Hematopoietic multipotent progenitor cell treated with erythropoietin and hydrocortisone succinate and interleukin-3 and kit ligand, for 4 days (in vitro differentiated cells): ENCODE measurements at places on chromosomes 5 and 9.

DNA sequence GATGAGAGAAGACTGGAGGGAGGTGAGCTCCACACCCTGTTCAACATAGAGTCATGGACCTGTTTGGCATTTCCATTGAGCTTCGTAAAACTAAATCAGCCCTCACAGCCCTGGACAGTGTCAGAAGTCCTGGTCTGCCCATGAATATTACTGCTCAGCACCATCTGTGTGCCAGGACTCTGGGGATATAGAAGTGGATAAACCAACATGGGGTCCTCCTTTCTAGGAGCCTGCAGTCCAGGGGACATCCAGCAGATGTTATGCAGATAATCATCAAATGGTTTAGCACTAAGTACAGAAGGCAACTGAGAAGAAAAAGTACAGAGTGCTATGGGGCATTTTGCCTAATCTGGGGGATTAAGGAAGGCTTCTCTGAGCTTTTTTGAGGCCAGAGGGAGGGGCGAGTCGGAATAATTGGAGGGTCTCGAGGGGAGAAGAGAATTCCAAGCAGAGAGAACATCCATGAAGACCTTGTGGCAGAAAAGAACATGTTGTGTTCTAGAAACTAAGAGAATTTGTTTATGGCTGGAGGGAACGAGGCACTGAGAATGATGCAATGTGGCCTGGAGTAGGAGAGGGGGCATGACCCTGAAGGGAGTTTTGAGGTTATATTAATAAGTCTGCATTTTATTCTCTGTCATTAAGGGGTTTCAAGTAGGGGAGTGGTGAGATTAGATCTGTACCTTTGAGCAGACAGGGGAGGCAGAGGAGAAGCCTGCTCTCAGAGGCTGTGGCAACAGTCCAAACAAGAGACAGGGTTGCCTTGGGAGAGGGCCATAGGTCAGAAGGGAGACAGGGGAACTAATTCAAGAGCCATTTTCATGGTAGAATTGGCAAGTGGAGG, 63.5 kb upstream of the SLC2A8 start:
- no peak for DNase-seq

DNA sequence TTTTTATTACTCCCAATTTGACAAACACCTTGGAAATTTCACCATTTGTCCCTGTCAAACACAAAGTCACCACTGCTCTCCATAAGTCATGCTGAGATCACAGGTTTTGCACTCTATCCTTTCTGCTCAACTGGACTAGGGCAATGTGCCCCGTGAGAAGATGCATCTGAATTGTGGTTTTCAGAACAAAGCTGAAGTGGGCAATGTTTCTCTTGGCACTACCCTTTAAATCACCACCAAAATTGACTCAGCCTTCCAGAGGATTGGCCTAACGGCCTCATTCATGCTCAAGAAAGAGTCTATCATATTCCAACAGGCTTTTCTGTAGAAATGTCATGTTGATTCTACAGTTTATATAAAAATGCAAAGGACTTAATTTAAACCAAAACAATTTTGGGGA, 81.0 kb upstream of the TRIO start:
- DNase-seq = no peak

DNA sequence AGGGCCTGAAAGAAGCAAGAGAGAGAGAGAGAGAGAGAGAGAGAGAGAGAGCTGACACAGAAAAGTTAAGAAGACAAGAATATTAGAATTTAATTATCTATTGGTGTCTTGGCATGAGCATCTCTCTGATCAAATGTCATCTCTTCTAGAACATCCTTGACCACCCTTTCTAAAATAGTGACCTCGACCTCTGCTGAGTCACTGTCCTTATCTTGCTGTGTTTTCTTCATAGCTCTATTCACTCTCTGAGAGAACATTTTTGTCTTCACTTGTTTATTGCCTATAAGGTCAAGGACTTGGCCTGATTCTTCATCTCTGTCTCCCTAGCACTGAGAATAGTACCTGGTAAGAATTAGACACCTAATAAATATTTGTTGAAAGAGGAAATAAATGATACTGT, 383.8 kb upstream of the RPS23 start:
- peak; percentile 17 for DNase-seq

DNA sequence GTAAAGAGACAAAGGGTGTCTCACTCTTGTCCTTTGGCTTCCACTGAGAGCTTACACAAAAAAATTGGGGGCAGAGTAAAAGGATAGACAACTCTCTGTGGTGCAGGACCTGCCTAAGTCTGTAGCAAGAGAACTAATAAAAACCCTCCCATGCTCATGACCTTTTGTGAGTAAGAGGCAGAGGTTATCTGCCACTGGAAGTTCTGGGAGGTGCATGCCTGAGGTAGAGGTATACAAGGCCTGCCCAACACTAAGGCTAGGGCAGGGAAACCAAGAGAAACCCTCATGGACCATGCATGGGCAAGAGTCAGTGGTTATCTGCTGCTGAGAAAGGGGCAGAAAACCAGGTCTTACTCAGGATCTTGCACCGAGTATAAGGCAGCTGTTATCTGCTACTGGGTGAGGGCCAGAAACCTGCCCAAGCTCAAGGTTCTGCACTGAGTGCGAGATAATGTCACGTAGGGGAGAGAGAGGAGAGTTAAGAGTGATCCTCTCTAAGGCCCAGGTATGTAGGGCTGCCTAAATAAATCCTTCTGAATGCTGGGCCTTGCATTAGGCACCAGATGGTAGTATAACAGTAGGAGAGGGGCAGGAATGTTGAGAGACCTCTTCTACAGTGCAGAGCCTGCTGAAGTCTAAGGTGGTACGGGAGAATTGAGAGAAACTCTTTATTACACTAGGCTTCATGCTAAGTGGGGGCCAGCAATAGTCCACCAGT, 143.4 kb downstream of the MACROH2A1 start:
- peak; percentile 16 for DNase-seq

- DNase-seq = no peak
Measured at GRCh38 chr5:32827981-32828380, 116.9 kb downstream of the NPR3 start.

- peak; percentile 95 for DNase-seq
Measured at GRCh38 chr9:137277329-137278041, at the start of gene TOR4A. TSS of gene TOR4A (plus strand) at chr9:137277726. CDS start at chr9:137278690, 964 bp downstream.

- DNase-seq = peak; percentile 97
Measured at GRCh38 chr5:178535299-178536175, 54.7 kb downstream of the COL23A1 start.

- peak; percentile 61 for DNase-seq
Measured at GRCh38 chr5:59390074-59390659, 503.4 kb downstream of the PDE4D start.

- no peak for DNase-seq
Measured at GRCh38 chr5:106849266-106849665, 821.5 kb downstream of the EFNA5 start.

DNA sequence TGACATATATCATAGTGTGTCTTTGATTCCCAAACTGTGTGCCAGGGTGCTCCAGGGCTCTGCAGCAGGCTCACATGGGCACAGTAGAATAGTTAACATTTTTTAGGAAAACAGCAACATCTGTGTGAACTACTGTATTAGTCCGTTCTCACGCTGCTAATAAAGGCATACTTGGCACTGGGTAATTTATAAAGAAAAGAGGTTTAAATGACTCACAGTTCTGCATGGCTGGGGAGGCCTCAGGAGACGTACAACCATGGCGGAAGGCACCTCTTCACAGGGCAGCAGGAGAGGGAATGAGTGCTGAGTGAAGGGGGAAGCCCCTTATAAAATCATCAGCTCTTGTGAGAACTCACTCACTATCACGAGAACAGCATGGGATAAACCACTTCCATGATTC, 82.7 kb downstream of the EGFLAM start:
- no peak for DNase-seq

DNA sequence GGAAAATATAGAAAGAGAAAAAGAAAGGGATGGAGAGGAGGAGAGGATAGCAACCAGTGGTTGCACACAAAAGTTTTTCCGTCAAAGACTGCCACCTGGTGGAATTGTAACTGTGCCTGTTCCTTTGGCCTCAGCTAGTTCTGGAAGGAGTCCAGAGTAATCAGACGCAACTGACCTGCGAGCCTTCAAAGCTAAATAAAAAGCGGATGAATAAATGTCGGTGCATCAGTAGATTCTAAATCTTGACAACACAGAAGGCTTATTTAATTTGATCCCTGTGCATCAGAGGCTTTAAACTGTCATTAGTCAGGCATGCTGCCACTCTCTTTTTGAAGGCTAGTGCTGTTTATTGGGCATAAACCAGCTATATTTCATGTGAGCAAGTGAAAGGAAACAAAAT, 132.9 kb upstream of the ACO1 start:
- peak; percentile 83 for DNase-seq

- peak; percentile 46 for DNase-seq
Measured at GRCh38 chr9:136527721-136528710, 17.8 kb downstream of the NOTCH1 start.

DNA sequence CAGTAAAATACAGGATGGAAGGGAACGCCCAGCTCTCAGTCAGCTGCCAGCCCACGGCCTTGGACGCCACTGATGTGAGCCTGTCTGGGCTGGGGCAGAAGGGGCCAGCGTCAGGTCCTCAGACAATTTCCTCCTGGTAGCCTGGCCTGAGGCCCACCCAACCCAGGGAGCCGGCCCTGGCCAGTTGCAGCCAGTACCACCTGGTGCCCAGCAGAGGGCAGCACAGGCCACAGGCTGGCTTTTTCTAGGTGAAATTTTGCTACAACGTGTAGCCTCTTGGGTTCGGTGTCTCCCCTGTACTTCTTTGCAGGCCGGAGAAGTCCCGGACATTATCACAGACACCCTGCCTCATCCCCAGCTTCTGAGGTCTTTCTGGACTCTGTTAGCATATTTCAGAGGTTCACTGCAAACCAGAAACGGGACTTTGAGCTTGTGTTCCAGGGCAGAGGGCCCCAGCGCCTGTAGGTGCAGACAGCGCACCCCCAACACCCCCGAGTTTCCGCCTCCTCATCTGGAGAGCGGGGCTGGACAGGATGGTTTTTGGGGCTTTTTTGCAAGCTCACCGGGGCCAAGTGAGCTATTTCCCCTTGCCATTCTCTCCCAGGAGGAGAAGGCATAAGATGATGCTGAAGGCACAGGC, 45.9 kb upstream of the KCNMB1 start:
- DNase-seq = peak; percentile 76

DNA sequence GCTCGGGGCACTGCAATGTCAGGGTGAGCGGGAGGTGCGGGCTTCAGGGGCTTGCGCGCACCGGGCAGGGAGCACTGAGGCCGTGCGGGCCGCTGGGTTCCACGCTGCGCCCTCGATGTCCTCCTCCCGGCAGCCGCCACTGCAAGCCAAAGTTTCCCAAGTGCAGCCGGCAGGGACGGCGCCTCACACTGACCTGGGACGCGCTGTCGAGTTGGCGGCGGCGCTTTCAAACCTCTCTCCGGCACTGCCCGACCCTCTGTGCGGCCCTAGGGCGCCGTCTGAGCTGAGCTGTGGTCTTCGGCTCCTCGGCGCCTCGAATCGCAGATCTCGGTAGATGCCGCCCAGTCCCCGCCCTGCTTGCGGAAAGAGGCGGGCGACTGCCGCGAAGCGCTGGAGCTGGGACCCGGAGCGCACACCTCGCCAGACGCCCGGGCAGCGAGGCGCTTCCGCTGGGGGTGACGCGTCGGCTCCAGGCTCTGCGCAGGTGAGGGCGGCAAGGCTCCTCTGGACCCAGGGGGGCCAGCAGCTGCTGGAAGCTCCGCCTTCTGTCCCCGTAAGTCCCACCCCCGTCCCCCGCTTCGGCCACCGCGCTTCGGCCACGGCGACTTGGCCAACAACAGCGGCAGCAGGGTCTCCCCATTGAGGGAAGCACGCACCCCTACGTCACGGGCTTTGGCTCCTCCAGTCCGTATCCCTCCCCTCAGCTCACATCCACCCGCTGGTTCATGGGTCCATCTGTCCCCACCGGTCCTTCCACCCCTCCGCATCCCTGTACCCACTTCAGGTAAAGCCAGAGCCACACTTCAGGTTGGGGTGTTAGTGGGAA, at the start of gene ANKRD34B:
ANKRD34B (minus strand) TSS at position 320 of the 826 bp plus-strand sequence. CDS start 10,261 bp downstream, outside the sequence.
- DNase-seq = peak; percentile 77

GRCh38 chr9:3036333-3036700, 192.4 kb upstream of the PUM3 start:
- no peak for DNase-seq

GRCh38 chr9:38720083-38720745, at the start of gene FAM240B:
TSS of gene FAM240B (minus strand) at chr9:38720133. CDS start at chr9:38703999, 16,134 bp downstream.
- no peak for DNase-seq

- DNase-seq = no peak
Measured at GRCh38 chr5:33037076-33037475, 326.0 kb downstream of the NPR3 start.

GRCh38 chr5:77632526-77633206, 5.8 kb downstream of the OTP start:
- DNase-seq = no peak

GRCh38 chr9:75834878-75835277, 55.6 kb upstream of the PCSK5 start:
- no peak for DNase-seq

DNA sequence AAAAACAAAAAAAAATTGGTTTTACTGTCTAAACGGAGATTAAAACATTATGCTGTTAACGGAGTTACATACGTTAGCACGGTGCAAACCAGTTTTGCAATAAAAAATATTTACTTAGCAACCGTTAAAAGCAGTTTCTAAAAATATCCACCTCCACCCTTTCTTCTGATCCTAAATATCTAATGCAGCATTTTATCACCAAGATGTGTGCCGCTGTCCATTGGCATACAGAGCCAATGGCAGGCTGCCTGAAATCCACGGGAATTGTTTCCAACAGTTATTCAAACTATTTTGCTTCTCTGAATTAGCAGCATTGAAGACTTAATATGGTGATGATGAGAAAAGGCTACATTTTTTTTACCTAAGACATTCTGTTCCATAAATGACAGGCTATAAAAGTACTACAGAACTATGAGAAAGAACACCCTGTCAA, 61.6 kb downstream of the CSNK1A1 start:
- no peak for DNase-seq

DNA sequence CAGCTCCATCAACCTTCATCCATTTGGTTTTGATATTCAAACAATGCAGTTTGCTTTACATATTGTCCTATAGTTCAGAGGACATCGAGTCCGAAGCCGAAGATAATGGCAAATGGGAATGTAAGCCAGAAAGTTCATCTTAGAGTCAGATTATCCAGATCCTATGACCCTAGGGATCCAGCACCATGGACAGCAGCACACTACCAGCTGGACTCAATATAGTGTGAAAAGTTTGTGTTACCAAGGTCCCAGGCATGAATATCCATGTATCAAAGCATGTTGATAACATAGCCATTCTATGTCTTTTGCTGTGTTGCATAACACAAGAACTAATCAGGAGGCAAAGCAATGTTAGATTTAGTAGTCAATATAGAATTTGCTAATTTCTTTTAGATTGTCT, 46.3 kb downstream of the FSTL4 start:
- DNase-seq = peak; percentile 61

GRCh38 chr9:2545881-2546490, 75.6 kb upstream of the VLDLR start:
- DNase-seq = no peak

GRCh38 chr9:137053944-137054931, at the start of gene ENTPD2:
TSS of gene ENTPD2 (minus strand) at chr9:137054061. CDS start at chr9:137053997, 64 bp downstream.
- no peak for DNase-seq
